Pancreas (tissue), 10 donors: ENCODE measurements at places on chromosomes 2 and 18.

DNA sequence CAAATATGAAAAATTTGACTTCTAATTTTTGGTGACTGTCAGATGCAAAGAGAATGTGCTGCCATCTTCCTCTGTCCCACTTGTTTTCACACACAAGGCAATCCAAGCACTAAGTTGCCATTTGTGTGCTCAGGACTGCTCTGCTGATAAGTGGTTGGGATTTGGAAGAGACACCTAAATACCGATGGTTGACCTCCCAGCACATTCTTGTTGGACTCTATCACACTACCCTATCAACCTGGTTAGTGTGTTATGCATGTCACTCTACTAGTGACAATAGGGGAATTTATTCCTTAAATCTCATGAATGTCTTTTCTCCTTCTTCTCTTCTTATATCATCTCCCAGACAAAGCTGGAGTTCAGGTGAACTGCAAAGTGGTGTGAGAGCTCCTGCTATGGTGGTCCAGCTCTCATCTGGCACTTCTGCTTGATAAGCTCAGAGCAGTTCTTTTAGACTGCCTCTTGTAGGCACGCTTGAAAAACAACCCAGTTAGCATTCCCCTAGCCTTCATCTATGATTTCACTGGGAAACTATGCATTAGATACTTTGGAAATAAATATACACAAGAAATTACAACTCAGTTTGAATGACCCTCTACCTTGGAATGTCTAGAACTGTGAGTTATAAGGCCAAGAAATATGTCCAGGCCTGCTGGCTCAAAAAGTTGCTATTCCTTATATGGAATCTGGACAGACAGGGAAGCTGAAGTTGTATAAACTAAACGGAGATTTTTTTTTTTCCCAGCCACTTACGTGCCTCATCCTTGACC, 404.8 kb downstream of the MEIS1 start:
- DNase-seq, result no peak

DNA sequence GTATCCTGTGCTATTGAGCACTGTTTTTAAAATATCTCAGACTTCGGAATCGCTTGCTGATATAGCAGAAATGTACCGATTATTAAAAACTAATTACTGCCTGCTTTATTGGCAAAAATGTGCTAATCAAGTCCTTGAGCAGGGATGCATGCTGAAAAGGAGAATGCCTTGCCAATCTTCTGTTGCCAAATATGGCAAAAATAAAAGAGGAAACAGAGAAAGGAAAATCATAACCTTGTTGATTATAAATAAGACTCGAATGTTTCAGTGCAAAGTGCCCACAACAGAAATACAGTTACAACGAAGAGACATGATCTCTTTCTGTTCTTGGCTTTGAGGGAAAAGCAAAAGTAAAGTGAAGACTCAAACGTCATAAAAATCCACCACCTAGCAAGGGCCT, 248.5 kb downstream of the TMEM182 start:
- no peak for DNase-seq

DNA sequence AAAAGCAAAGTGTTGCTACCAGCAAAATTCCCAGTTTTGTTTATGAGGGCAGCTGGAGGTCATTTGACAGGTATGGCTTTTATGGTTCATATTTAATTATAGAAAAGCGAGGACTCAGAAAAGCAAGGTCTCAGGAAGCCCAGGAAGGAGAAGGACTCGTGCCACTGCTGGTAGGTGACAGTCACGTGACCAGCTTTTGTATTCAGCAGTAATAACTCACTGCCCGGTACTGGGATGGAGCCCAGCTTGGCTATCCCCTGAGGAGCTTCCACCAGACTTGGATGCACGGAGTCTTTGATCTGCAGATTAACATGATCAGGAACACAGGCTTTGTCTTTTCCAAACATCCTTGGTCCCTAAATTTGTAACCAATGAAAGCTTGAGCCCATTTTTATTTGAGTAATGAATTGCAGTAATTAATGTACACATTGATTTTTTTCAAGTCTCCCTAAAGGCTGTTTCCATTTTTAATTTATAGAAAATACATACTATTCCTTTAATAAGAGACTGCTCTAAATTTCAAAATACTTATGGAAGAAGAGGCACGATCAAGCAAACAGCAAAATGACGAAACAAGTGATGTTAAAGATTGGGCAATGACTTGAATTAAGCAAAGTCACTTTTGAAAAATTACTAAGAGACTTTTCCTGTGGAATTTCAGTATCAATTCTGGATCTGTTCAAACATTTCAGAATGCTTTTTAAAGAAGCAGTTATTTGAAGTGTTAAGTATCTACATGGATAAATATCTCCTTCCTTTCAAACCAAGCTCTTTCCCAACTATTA, 251.7 kb upstream of the HNRNPA3 start:
- DNase-seq, result no peak

GRCh38 chr18:45686891-45687611, 36.9 kb upstream of the SLC14A1 start:
- DNase-seq, result no peak

DNA sequence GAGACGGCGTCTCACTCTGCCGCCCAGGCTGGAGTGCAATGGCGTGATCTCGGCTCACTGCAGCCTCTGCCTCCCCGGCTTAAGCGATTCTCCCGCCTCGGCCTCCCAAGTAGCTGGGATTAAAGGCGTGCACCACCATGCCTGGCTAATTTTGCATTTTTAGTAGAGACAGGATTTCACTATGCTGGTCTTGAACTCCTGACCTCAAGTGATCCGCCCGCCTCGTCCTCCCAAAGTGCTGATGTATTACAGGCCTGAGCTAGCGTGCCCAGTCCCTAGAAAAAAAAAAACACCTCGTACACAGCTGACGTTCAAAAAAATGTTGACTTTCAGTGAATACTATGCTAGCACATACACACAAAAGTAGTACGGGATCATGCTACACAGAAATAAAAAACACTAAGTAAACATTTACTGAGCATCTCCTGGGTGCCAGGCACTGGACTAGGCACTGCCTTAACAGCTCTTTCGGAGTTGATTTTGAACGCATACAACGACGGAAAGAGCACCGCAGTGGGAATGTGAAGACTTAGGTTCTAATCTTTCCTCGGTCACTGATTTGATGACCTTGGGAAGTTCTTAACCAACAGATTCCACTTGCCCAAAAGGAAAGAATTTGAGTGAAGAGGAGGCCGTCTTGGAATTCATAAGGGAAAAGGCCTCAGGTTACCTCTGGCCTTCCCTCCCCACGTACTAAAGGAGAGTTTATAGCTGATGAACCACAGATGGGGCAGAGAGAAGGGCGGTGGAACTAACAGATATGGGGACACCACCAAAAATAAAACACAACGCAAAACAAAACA, 1.1 kb downstream of the DNAJC27 start:
- DNase-seq, result peak; percentile 15

- DNase-seq, result no peak
These were observed 188.8 kb downstream of the EN1 start for GRCh38 chr2:118658596-118659198.

DNA sequence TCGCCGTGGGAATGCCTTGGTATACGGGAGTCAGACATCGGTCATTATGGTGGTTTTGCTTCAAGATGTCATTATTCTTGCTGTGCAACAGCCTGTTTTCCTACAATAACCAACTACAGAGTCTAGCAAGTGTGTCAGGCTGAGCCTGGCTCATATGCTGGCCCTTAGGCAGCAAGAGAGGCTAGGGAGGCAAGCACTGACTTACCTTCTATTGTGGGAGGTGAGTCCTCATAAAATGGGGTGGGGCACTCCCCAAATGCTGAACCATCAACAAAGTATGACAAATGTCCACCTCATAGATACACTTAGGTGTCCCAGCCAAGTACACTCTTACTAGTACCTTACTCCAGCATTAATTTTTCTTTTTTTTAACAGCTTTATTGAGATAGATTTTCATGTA, 77.0 kb upstream of the ATL2 start:
- DNase-seq, result no peak

DNA sequence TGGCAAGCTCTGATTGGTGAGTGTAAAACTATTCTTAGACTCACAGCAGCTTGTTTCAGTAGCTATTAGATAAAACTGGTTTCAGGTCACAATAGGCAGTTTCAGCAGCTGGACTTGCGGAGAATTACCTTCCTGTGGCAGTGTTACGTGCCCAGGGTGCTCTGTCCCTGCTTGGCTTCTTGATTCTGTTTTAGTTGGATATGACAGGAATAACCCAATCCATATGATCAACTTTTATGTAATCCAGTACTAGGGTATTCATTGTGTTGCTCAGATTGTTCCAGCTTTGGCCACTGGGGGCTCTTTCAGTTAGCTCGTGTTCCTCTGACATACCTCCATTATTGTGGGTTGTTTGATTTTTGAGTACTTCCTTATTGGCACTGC, 43.1 kb downstream of the INPP4A start:
- no peak for DNase-seq

- DNase-seq, result no peak
These were observed 5.2 kb downstream of the XRCC5 start for GRCh38 chr2:216114382-216114713.

DNA sequence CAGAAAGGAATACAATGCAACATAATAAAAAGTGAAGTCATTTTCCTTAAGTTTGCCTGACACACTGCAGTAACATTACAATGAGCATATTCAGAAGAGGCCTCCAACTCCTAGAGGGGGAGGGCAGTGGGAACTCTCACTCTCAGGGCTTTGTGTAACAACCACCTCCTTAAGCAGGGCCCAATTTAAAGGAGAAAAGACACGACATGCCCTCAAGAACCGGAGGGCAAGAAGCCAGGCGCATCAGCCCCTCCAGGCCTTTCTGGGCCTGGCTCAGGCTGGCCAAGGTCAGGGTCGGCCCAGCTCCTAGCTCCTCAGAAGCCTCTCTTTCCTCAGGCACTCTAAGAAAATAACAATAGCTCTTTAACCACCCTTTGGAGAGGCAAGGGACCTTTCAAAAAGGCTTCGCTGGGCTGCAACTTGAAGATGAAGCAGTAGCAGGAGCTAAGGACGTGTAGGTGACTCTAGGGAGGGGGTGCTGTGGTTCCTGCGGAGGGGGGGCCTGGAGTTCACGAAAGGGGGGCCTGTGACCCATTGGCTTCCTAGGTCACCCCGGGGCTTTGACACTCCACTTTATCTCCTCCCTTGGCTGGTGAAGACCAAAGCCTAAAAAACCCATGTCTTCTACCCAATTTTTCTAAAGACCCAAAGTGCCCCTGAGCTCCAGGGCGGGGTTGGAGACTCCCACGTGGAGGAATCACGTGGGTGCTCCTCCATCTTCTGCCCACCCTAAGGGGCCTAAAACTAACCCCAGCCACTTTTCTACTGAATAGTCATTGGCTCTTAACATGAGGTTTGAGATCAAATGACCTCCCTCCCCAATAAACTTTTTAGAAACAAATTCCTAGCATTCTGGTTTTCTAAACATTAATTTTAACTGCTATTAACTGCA, 13.3 kb downstream of the SERTAD2 start:
- no peak for DNase-seq
